GM12878 (cell line): ENCODE measurements at places on chromosomes 6 and 20.

DNA sequence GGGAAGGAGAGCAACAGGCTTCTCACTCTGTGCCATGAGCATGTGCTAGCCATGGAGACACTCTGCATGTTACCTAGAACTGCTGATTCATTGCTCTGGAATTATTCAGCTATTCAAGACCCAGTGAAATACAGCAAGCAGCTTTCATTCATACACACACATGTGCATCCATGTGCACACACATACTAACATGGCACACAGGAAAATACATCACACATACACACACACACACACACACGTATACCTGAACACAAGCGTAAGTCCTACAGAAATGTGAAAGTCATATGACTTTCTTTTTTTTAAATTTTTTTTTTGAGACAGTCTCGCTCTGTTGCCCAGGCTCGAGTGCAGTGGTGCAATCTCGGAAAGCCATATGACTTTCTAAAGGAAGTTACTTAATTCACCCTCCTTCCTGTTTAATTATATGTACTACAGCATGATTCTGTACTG, 108.2 kb upstream of the NFATC2 start:
- DNase-seq: no peak

GRCh38 chr6:41748542-41748941, 1.3 kb upstream of the PGC start:
- no peak for DNase-seq

- no peak for DNase-seq
Measured at GRCh38 chr6:44824567-44824966, 437.1 kb downstream of the CDC5L start.

DNA sequence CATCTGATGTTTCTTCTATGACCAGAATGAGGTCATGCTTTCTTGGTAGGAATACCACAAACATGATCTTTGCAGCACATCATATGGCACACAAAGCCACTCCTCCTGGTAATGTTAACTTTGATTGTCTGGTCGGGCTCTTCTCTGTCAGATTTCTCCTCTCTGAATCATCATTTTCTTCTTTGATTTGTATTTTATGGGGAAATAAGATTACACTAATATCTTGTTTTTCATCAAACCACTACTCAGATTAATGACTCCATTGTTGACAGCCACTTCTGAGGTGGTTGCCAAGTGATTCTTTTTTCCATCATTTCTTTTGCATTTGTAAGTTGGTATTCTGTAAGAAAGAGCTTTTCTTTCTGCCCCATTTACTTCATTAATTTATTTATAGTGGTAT, 29.5 kb downstream of the TRMT11 start:
- no peak for DNase-seq
